ENCODE measurements at places on chromosomes 7 and 10.

DNA sequence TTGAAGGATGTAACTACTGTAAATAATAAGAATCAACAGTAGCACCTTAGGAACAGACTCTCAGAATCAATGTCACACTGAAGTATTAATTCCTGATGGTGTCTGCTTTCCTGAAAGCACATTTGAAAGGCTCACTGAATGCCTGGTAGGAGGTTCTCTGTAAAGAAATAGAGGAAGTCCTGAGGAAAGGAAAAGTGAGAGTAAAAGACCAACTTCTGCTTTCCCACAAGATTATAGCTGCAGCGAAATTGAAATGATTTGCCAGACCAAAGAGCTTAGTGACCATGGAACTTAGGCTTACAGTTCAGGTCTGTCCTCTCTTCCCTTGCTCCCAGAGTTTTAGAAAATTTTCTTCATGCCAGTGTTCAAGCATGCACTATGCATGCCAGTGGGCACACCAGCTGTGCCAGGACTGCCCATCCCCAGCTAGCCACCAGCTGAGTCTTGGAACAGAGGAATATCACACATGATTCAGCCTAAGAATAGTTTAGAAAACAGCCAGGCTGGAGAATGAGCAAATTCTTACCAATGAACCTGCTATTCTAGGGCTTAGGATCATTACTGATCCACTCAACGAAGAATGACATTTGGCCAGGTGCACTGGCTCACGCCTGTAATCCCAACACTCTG is 123.2 kb downstream of the HERPUD2 start:
- no peak for DNase-seq

DNA sequence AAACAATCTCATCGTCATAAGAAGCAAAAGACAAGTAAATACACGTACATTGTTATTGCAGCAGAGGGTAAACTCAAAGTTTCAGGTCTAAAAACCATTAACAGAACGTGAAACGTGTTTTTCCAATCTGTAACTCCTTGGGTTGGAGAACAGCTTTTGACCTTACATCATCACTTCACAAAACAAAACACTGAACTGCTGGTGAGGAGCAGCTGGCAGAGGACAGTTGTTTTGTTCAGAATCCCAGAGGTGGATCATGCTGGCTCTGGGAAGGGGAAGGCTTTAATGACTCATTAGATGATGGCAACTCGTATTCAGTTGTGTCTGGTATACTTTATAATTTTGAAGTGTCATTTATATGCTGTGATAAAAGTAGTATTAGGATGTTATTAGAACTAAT is 923.0 kb upstream of the CELF2 start:
- no peak for DNase-seq

- DNase-seq, result no peak
Observed at GRCh38 chr7:988963-989529, 6.1 kb downstream of the CYP2W1 start.

- no peak for DNase-seq
Observed at GRCh38 chr10:115665549-115665948, 572.4 kb downstream of the ATRNL1 start.

DNA sequence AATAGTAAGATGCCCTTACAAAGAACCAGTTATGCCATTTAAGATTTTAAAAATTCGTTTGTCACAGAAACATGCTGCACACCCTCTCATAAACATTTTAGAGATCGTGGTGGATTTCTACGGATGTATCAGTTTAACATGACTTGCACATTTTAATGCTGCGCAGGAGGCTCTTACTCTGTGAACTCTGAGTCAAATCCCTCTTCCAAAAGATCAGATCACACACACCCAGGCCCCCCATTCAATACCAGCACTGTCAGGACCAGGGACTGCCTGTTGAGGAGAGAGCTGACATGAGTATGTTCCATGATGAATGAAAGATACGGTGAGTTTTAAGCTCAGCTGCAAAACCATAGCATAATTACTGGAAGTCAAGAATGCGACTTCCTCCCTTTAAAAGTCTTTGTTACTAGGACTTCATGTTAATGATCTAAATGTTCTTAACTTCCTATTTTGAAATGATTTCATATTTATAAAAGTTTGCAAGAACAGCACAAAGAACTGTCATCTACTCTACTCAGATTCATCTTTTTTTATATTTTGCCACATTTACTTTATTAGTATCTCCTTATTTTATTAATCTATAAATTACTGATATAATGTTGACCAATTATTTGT is 500.2 kb downstream of the GLRX3 start:
- no peak for DNase-seq

GRCh38 chr10:13559124-13559700 is 27.6 kb upstream of the PRPF18 start:
- no peak for DNase-seq

GRCh38 chr7:155764438-155764793 is 47.8 kb downstream of the SHH start:
- no peak for DNase-seq

Data from activated CD4-positive, alpha-beta T cell treated with anti-CD3 and anti-CD28 coated beads for 4 hours (primary cell).